Transverse colon (tissue), 4 donors: ENCODE measurements at places on chromosomes 2 and 18.
A peak's percentile ranks its signal among the peaks of the same experiment; 100 is the strongest.

DNA sequence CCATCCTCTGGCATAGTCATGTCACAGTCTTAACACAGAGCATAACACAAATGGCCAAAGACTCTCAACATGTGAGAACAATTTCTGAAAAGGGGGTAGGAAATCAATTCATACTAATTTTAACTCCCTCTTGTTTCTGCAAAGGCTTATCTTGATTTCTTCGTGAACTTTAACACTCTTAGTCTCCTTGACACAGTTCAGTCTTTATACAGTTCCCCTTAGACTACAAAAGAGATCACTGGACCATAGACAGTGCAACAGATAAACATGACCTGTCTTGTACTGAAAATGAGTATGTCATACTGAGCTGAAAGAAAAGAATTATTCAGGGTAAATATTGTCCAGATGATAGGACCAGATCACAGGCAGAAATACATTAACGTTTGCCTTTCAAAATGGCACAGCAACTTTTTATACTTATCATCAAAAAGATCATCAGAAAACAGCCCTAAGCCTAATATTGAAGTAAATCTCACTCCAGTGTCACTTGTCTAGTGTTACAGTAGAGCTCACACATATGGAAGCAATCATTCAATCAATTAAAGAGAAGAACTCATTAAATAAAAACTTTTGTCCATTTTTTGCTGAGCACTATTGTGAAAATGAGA is 56.4 kb upstream of the VRK2 start:
- no peak for DNase-seq

GRCh38 chr18:48230467-48231113 is 178.6 kb downstream of the ZBTB7C start:
- peak; percentile 75 for DNase-seq

- no peak for DNase-seq
These were observed 1026.4 kb downstream of the DSC3 start for GRCh38 chr18:30016179-30016578.

DNA sequence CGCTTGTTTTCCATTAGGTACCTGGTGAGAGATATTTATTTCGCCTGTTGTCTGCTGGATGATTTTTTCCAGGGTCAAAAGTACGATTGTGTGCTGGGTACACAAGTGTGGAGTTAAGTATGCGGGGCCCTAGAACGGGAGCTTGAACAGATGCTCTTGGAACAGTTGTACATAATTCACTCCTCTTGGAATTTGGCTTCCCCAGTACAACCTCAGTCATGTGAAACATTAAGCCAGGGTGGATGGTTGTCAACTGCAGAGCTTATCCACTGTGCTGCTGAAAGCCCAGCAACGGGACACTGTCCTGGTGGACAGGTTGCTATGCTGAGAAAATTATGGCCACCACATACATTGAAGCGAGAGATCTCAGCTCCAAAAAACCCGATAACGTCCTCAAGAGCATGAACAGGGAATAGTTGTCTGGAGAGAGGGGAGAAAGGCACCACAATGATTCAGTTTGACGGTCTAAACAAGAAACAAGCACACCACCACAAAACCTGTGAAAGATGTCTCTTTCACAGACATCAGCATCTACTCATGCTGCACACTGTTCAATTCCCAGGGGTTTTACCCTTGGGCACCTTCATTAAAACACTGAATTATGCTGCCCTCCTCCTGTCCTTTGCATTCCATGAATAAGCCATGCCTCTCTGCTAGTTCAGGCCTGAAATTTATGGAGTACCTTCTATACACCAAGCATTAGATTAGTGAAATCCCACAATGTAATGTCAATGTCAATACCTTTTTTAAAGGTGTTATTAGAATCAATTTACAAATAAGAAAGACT is 176.8 kb upstream of the TRIB2 start:
- no peak for DNase-seq

DNA sequence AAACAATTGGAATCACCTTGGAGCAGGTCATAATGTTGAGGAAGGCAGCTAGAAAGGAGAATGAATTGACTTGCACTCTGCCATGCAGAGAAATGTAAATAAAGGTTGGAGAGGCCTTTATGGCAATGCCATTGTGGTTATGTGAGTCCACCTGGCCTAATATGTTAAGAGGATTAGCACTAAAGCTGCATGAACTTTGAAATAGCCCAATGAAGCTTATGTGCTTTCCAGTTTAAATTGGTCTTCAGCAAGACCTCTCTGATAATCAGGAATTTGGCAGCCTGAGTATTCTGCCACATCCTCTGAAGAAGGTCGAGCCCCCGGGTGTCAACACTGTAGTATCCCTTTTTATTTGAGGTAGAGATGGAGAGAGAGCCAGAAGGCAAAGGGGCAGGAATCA is 464.9 kb downstream of the CDH2 start:
- DNase-seq, result no peak

DNA sequence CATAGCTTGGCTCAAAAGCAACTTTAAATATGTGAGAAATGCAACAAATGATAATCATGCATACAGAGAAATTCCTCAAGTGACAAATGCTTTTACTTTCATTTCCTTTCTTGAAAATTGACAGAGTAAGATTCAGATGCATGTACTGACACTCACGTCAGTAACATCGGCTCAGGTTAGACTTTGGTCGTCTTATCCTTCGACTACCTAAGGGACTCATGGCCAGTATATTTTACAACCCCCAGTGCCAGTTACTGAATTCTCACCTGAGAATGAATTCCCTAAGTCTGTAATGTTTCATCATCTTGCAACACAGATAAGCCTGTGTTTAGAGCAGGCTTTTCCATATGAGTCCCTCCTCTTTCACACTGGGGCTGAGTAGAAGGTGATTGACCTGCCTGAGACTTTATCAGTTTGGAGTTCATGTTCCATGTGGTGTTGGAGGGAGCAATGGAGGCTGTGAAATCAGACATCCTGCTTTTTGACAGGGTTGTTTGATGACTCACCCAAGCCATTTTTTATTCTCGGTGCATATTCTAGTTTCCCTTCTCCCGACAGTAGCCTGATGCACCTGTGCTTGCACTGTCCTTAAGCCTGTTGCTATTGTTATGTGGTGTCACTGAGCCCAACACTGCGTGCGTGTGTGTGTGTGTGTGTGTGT is 30.5 kb upstream of the ATP8B1 start:
- no peak for DNase-seq

DNA sequence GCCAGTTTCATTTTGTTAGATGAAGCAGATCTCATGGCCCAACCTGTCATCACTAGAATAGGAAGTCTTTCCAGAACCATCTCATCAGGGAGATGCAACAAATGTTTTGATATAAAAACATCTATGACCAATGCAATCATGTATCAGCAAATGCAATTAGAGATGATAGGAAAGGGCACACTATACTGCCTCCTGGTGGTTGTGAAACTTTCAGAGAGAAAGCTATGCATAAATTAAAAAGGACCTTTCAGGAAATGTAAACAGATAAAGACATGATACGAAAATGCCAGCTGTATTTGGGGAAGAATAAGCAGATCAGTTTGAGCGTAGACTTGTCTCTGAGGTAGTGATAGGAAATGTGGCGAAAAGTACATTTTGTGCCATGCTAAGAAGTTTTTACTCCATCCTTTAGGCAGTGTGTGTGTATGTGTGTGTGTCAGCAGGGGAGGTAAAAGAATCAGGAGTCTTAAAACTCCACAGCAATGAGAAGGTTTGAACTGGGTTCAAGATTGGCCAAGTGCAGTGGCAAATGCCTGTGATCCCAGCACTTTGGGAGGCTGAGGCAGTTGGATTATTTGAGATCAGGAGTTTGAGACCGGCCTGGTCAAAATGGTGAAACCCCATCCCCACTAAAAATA is 479.3 kb downstream of the CPS1 start:
- no peak for DNase-seq

GRCh38 chr2:230209422-230210051 is 10.2 kb downstream of the SP110 start:
- DNase-seq, result no peak

DNA sequence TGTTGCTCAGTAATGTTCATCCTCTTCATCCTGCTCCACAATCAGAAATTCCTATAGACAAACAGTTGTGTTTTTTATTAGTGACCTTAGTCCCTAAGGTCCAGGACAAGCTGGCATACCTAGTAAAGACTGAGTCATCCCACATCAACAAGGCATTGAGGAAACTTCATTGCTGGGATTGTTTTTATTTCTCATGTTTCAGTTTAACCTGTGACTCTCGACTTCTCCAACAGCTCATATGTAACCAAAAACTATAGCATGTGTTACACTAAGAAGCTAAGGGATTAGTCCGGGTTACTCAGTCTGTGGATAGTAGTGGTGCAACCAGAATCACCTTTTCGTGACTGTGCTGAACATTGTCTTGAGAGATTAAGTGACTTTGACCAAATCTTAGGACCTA is 292.1 kb downstream of the RDH14 start:
- DNase-seq, result no peak

- peak; percentile 64 for DNase-seq
These were observed 86.5 kb upstream of the PPP1CB start for GRCh38 chr2:28665041-28665704.

GRCh38 chr2:79702905-79703304 is 190.1 kb downstream of the CTNNA2 start:
- DNase-seq, result no peak

DNA sequence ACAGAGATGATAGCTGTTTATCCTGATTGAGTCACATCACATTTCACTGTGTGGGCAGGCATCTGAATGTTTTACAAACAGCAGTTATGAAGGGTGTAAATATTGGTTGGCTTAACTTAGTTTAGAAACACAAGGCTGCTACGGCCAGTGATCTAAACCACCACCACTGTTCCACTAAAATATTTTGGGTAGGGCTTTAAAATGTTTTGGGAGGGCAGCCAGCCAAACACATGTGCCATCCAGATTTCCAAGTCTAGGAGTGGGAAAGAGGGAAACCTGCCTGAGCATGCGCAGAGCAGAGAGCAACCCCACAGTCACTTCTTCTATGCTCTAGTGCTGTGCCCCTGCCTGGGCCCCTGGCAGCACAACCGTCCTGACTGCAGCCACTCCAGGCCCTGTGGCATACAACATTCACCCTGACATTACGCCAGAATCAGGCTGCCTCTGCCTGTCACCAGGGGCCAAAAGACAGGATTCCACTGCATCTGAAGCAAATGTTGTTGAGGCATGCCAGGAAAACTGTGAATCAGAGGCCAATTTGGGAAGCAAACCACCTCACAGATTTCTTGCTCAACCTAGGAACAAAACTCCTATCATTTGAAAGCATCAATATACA is 74.8 kb upstream of the COL5A2 start:
- peak; percentile 13 for DNase-seq

DNA sequence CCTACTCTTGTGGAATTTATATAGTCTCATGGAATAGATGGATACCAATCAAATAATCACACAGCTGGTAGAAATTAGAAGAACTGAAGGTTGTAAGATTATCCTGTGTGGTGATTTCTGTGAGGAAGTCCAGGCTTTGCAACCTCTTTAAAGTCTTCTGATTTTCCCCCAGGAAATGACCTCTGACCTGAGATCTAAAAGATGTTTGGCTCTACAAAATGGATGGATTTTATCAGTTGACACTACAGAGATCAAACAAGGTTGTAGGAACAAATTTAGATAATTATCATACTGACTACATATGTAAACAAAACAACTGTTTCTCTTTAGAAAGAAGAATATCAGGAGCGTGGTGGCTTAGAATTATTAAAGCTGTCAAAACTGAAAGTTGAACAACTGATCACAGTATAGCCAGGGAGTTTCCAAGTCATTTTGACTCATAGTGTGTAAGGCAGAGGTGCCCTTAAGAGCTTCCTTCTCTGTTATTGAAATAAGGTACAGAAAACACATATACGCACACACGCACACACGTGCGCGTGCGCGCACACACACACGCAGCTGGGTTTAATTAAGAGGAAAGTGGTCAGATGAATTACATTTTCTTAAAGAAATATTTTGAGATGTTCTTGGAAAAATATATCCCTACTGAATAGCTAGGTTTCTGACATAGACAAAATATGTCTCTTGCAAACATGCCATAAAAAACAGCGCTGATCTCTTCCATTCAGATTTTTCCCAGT is 35.5 kb upstream of the PELI1 start:
- DNase-seq, result no peak

DNA sequence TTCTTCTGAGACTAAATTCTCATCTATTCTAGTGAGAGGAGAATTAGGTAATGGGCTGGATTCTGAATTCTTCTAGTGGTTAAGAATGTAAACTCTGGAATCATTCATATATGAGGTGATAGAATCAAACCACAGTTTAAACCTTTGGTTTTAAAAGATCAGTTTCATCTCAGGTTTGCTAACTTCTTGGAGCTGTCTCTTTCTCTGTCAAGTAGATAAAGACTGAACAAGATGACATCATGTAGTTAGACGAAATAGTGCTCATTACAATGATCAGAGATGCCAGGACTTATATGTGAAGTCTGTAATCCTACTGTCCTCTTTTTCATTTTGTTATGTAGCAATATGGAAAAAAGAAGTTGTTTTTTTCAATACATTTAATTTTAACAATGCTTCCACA is 4.9 kb downstream of the CEBPZOS start:
- DNase-seq, result no peak

DNA sequence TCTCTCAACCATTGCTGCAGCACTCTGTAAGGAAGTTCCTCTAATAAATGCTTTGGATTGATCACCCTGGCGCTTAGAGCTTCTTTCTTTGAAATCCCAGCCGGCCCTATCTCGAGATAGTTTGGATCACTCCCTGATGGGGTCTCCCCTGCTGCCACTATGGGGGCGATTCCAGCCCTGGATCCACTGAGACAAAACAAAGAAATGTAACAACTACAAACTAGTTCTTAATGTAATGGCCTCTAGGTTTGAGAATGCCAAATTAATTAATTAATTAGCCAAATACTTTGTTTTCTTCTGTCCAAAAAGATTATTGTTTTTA is 15.2 kb downstream of the SRSF7 start:
- no peak for DNase-seq

DNA sequence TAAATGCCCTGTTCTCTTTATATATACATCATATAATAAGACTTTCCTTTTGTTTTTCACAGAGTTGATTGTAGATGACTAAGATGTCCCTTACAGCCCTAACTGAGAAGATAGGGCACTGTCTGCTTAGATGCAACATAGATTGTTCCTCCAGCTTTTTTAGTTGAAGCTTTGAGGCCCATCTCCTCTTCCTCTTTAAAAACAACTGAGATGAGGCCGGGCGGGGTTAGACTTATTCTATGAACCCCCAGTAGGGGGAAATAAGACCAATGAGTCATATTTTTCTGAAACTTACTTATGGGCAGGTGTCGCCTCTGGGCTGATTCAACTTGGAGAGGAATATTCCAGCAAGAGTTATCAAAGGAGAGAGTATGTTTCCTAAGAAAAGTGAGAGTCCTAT is 84.6 kb downstream of the FBXO15 start:
- DNase-seq, result no peak

DNA sequence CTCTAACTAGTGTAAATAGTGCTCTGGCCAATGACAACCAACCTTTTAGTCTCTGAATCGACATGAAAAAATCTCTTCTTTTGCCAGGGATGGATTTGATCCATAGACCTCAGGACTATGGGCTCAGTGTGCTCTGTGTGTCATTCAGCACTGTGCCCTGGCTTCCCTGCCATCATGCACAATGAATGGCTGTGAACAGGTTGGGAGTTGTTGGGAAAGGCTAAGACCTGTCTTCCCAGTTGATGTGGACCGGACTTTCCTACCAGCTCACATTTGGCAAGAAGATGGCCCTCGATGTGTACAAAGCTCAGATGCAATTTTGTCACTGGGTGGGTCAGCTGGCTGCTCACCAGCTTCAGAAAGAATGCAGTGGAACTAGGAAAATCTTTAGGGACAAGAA is 26.0 kb upstream of the ARHGAP25 start:
- DNase-seq, result no peak

GRCh38 chr2:95382192-95382591 is 20.3 kb upstream of the FAHD2A start:
- DNase-seq, result no peak

- DNase-seq, result no peak
These were observed 33.4 kb upstream of the ST3GAL5 start for GRCh38 chr2:85922199-85922598.

- DNase-seq, result no peak
These were observed 444.9 kb upstream of the MAP2 start for GRCh38 chr2:208978946-208979345.
